ENCODE measurements at places on chromosomes 12 and 14. TPM values are rescaled to one million over a fixed set of nuclear protein-coding genes. Genes with fewer than 3 reads are reported as not detected.

DNA sequence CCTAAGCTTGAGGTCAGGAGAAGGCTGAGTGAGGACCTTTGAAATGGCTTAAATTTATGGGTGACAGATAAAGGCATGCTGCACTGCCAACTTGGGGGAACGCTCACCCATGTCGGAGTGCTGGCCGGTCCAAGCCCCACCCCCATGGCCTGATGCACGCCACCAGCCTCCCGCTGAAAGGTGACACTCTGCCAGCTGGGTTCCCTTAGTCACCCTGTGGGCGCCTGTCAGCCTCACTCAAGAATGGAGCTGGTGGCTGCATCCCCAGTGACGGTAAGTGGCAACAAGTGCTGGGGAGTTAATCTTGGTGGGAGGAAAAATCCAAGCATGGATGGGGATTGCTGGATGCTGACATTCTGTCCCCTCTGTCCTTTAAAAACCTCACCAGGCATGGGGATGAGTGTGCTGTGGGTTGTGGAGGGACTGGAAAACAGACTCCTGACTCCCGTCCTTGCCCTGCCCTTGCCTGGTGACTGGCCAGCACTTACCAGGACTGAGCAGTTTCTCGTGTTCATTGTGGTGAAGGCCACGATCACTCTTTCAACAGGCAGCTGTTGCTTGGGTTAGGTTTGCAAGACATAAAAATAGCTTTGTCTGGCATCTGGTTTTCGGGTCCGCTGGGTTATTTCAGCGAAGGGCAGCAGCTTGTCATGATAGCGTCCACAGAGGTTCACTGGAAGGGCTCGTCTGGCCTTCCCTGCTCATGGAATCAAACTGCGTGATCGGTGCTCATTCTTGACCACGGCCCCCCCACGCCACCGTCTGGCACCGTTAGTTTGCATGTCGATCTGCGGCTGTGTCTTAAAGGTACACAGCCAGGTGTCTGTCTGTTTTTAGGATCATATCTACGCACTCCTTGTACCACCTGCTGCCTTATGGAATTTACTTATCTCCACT is 15.0 kb downstream of the ACACB start:
- peak; percentile 52 for DNase-seq

GRCh38 chr12:101068836-101069235 is 141.2 kb downstream of the SLC5A8 start:
- no peak for DNase-seq

- no peak for DNase-seq
Observed at GRCh38 chr14:71247106-71247505, 339.8 kb downstream of the PCNX1 start.

Gene TMEM233
- total RNA-seq: not detected
